ENCODE measurements at places on chromosomes 11 and 22.
A peak's percentile ranks its signal among the peaks of the same experiment; 100 is the strongest.

GRCh38 chr22:49670456-49671330, 157.0 kb downstream of the BRD1 start:
- no peak for DNase-seq

GRCh38 chr11:69654660-69655478, 13.9 kb downstream of the CCND1 start:
- no peak for DNase-seq

DNA sequence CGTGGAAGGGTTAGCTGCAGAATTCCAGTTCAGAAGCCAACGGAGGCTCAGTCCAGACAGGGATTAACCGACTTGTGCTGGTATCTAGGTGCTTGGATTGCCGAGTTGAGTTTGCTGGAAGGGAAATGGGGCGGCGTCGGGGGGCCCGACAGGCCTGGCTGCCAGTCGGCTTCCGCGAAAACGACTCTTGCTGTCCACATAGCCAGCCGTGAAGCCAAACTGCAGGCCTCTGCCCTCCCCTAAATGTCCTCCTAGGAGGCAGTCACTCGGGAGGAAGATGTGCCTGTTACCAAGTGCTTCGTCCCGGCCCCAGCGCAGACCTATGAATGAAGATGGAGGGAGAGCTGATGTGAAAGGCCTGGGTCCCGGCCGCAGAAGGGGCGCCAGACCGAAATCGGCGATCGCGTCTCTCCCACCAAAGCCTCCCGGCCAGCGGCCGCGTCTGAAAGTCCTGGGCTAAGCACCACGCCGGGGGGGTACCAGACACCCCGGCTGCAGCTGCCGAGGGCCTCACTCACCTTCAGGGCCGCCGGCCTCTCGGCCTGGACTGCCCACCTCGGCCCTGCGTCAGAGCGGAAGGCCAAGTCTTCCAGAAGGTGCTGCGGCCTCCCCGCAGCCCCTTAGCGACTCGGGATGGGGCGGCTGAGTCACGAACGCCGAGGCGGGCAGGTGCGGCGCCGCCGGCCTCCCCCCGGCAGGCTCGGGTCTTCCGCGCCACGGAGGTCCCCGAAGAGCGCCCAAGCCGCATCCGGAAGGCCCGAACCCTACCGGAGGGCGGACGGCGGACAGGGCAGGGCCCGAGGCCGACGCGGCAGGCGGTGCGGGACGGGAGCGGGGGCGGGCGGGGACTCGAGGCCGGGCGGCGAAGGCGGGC, 7.5 kb downstream of the DPAGT1 start:
- no peak for DNase-seq

GRCh38 chr11:113043698-113044097, 82.5 kb downstream of the NCAM1 start:
- DNase-seq, result no peak

DNA sequence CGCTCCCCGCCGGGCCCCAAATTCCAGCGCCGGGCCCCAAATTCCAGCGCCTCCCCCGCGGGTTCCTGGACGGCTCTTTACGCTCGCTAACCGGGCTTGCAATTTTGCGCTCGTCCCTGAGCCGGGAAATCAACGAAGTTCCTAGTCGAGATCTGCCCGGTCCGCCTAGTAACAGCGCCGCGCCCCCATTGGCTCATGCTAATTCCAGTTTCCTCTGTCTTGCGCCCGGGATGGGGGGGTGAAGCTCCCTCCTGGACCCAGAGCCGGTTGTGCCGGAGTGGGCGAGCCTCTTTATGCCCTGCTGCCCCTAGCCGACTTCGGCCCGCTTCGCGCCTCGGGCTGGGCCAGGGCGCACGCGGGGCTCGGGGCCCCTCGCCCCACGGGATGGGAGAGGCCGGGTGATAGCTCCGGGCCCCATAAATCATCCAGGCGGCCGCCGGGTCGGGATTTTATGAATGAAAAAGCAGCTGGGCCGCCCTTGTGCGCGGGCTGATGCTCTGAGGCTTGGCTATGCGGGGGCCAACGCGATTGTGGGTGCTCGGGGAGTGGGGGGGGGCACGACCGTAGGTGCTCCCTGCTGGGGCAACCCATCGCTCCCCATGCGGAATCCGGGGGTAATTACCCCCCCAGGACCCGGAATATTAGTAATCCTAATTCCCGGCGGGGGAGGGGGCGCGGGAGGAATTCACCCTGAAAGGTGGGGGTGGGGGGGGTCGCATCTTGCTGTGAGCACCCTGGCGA, 1.8 kb upstream of the CCND1 start:
- no peak for DNase-seq

GRCh38 chr11:70176940-70177689, 26.0 kb upstream of the FADD start:
- peak; percentile 63 for DNase-seq

DNA sequence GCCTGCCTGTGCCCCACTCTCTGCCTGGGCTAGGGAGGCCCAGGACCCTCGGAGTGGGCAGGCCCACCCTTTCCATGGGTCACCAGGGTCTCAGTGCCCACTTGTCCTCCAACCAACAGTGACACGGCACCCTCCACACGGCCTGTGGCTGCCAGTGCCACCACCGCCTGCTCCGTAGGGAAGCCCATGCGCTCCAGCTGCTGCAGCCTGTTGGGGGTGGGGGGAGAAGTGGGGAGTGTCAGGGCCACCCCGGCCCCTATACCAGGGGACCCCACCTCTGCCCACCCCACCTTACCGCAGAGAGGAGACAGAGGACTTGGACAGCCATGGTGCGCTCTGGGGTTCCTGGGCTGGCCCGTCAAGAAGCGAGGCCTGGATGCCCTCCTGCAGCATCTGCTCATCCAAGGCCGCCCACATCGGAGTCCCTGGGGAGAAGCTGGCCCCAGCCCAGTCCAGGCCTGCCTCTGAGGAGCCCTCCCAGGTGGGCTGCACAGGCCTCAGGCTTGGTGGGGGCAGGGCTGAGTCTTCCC, 7.7 kb downstream of the RHBDD3 start:
- no peak for DNase-seq

DNA sequence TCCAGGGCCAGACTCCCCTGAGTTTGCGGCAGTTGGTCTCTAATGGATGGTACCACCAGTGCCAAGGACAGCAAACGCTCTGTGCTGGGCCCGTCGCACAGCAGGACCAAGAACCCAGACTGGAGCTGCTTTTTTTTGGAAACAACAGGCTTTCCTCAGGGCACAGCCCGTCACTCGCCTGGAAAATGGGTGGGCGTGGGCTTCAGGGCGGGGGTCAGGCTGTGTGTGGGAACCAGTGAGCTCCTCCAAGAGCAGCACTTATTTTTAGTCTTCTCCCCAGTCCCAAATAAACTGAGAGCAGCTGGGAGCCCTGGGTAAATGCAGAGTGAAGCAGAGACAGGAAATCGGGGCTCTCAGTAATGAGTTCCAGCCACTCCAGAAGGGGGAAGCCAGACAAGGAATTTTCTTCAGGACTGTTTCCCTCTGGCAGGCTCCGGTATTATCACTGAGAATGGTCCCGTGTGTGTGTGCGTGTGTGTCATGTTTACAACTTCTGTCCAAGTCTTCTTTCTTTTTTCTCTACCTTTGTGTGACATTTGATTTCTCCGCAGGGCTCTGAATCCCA, 63.0 kb downstream of the PPFIBP2 start:
- no peak for DNase-seq

GRCh38 chr11:1623716-1624115, 1.8 kb upstream of the KRTAP5-4 start:
- no peak for DNase-seq

DNA sequence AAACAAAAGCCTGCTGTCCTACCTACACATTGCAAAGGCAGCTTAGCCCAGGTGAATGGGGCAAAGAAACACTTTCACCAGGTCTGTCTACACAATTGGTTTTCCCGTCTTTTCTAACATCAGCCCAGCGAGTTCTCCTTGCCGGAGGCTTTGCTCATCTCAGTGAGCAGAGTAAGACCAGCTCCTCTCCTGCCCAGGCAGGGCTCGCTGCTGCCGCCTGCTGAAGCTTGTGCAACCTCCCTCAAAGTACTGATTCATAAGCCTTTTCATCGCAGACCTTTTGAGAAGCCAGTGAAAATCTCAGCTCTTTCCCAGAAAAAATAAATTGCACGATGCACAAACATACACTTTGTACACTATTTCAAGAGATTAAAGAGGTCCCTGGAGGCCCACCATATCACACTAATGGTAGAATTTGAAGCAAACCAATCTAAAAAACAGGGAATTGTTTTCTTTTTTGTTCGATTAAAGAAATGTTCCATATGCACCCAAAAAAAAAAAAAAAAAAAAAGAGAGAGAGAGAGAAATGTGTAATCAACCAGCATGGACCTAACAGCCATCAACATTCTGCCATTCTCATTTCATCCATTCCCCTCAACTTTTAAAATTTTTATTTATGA, 328.1 kb upstream of the MPPED2 start:
- no peak for DNase-seq

DNA sequence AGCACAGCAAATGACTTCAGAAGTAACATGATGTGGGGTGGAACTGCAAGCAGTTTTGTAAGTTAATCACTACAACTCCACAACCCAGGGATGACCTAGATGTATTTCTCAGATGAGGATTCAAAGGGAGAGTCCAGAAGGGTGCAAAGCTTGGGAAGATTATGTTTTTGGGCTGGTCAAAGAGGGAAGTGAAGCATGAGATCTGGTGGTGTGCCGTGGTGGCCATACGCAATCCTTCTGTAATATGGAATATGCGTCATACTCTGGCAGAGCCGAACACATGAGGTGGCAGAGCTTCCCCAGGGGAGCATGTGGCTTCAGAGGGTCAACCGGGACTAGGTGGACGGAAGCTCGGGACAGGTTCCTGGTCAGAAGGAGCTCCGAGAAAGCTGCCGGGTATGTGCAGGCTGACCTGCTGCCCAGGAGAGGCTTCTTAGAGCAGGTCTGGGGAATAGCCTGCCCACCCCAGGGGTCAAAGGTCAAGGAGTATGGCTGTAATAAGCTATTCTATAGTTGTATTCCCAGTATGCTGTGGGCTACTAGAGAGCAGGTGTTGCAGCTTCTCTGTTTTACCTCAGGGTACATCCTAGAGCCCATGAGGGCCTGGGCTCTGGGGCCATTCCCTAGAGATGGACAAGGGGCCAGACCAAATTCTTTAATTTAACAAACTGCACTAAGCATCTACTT, 70.1 kb upstream of the PHOX2A start:
- DNase-seq, result no peak

- no peak for DNase-seq
Measured at GRCh38 chr11:5232176-5232575, 2.1 kb downstream of the HBD start.

- no peak for DNase-seq
Measured at GRCh38 chr11:2443406-2443805, 908 bp downstream of the TRPM5 start.

DNA sequence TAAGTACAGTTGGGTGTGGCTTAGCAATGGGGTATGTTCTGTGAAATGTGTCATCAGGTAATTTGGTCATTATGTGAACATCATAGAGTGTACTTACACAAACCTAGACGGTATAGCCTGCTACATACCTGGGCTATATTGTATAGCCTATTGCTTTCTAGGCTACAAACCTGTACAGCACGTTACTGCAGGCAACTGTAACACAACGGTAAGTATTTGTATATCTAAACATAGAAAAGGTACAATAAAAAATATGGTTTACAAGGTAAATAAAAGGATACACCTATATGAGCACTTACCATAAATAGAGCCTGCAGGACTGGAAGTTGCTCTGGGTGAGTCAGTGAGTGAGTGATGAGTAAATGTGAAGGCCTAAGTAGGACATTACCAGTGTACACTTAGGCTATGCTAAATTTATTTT, 73.1 kb upstream of the GDPD4 start:
- DNase-seq, result no peak

DNA sequence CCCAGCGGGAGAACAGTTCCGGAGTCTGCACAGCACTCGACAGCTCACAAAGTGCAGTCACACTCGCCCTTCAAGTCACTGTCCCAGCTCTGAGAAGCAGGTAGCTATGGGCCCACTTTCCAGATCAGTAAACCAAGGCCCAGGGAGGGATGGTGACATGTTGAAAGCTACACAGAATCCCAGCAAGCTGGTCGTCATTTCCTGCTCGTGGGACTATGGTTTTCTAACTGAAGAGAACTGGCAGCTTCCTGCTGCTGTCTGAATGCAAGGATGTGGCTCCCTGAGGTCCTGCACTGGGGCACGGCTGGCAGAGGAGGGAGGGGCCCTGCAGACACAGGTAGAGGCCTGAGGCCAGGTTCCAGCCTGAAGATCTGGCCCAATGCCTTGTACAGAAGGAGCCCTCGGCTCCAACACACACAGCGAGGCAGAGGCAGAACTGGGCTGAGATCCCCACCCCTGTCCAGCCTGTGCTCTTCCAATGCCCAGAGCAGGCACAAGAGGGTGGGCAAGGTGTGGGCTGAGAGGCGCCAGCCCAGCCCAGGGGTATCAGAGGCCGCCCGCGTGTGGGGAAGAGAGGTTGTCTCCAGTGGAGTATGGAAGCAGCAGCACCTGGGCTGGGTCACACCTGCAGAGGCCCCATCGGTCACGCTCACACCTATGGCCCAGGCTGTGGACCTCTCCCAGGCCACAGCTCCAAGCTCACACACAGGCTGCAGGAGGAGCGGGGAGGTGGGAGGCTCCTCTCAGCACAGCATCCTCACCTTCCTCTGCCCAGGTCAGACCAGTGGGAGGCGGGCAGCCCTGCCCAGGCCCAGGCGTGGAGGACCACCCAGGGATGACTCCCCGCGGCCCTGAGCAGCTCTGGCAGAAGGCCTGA, 119.2 kb downstream of the PHF21B start:
- no peak for DNase-seq

DNA sequence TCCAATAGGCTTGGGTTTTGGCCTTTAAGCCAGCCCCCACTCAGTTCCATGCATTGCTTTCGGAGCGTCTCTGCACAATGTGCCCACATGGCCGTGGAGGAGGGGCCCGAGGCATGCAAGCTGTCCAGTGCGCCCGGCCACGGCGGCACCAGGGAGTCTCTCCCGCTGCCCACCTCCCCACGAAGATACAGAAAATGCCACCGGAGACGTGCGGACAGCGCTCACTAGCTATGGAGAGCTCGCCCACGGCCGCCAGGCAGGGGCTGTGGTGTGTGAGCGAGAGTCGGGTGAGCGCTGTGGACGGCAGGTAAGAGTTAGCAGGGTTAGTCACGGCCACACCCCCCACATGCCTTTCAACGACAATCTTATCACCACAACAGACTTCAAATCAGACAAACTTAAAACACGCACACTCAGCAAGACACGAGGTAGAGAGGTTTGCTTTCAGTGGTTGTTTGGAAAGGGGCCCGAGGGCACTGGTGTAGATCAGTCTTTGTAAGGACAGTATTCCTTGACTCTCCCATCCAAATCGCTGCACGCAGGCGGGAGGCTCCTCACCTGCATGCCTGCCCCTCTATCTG, 18.7 kb upstream of the BID start:
- no peak for DNase-seq

All from activated CD4-positive, alpha-beta T cell treated with anti-CD3 and anti-CD28 coated beads, Interleukin-2, Interleukin-4, amounts not matched to agents 100 ng/mL and 50 ng/mL, durations not matched to agents 16 hours and 8 hours (primary cell).